ENCODE measurements at places on chromosomes 7 and 10.

DNA sequence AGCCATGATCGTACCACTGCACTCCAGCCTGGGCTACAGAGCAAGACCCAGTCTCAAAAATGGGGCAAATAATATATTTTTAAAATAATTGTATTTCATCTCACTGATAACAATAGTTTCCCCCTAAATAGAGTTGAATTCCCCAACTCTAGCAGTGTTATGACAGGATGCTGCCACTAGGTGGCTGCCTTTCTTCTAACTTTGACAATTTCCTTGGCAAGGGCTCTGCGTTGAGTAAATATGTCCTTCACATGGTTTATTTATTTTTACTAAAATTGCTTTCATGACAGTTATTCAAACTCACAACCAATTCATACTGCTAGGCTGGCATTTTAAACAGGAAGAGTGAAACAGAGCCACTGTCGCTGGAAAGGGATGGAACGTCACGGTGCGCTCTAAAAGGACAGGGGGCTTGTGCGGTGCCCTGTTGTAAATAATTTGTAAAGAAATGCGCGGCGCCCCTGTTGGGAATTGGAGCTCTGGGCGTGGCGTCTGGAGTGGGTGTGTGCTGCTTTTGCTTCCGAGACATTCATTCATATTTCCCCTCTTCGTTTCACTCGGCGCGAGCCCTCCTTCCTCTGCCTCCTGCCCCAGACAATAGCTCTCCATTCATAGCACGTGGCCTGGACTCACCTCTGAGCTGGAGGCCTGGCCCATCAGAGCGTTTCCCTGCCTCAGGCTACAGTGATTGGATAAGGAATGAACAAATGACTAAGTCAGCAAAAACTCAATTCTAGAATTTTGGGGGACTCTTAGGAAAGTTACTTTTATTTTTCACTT is 20.5 kb upstream of the PITRM1 start:
- peak; percentile 72 for DNase-seq

GRCh38 chr10:23343591-23344240 is 881 bp downstream of the C10orf67 start:
- DNase-seq = peak; percentile 49

DNA sequence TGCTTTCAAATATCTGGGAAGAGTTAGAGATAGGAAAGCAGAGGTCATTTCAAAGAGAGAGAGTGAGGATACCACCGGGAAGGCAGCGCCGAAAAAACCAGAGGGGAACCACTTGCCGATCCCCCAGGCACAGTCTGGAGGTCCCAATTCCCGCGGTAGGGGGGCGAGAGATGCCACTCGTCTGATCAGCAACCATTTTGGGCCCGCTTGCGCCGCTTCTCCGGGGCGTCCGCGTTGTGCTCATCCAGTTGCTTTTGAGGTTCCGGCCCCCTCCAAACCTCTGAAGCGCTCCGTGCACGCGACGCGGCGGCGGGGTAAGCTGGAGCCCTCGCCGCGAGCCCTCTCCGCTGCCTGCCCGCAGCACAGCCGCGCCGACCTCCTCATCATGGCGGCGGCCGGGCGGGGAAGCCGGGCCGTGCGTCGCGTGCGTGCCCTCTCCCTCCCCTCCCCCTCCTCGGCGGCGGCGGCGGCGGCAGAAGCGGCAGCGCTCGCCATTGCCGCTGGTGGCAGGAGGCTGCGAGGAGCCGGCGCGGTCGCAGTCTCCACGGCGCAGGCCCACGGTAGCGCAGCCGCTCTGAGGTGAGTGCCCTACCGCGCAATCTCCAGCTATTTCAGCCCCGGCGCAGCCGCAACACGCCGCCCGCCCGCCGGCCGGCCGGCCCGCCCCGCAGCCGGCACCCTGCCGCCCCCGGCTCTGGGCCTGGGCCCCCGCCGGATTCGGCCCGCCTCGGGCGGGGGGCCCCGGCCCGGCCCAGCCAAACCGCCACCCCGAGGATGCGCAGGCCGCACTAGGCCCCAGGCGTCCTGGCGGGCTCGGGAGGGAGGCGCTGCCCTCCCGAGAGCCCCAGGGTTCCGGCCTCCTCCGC is at the start of gene NRF1:
NRF1 (plus strand) TSS at position 475 of the 866 bp plus-strand sequence. CDS start 45,632 bp downstream, outside the sequence.
- peak; percentile 87 for DNase-seq

GRCh38 chr7:91892821-91893340 is 12.4 kb upstream of the MTERF1 start:
- DNase-seq = no peak

GRCh38 chr10:130480491-130480890 is 344.3 kb downstream of the GLRX3 start:
- no peak for DNase-seq

DNA sequence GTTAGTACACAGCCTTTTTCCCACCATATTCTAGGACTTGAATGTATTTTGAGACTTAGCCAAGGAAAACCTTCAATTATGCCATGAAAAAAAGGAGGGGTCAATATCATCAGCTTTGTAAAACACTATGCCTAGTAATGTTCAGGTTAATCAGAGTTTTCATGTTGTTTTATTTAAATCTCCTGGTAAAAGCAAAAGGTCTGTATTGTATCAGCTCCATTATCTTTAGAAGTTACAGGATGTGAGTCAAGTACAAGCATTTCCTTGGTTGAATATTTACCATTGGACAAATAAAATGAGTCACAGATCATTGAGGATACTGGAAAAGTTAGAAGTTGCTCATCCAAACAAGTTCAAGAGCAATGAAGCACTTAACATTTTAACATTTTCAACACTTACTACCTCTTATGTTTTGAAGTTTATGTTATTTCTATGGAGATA is 89.9 kb upstream of the CAPZA2 start:
- no peak for DNase-seq

DNA sequence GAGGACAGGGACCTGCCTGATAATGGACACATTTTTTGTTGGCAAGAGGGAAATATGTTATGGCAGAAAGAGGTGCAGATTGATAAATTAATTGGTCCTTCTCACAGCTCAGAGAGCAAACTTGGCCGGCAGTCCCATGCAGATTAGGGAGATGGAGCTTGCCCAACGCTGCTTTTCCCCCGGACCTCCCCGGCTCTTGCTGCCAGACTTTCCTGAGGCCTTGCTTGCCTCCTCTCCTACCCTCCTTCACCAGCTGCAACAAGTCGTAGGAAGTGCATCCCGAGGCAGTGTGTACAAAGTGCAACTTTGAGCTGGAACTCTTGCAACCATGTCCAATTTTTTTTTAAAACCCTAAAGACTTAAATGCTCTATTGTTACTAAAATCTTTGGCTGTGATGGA is 215.5 kb downstream of the LRMDA start:
- DNase-seq = no peak

GRCh38 chr10:26502986-26503385 is 64.8 kb downstream of the APBB1IP start:
- DNase-seq = no peak

DNA sequence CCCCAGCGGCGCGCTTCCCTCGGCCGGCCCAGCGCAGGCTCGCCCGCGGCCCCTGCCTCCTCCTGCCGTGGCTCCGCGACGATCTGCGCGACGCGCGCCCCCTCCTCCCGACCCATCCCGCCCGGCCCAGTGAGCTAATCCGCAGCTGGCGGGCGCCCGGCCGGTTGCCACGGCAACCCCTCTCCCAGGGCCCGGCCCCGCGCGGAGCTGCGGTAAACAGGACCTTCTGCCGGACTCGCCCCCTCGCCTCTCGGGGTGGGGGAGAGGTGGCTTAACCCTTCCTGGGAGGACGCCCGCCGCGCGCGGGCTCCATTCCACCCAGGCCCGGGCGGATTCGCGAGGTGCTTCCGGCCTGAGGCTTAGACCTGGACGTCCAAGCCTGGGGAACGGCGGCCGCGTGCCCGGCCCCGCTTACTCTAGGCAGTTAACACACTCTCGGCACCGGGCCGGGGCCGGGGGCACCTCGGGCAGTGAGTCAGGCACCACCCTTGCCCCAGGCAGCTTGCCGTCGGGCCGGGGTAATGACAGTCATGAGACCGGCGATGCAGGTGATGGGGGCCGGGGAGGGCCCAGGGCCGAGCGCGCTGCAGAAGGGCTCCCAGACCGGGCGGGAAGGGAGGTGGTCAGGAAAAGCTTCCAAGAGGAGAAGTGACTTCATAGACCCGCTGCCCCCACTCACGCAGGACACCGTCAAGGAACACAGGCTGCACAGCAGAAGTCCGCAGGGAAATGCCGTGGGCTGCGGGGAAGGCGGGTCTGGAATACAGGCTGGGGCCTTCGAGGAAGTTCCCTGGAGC is at the start of gene DENND2A:
DENND2A (minus strand) TSS at position 87 of the 797 bp plus-strand sequence. CDS start 38,416 bp downstream, outside the sequence.
- DNase-seq = peak; percentile 82

- no peak for DNase-seq
Measured at GRCh38 chr7:151410405-151411390, 860 bp upstream of the WDR86 start.

GRCh38 chr7:80478683-80479082 is 33.2 kb downstream of the GNAT3 start:
- no peak for DNase-seq

GRCh38 chr10:62517252-62517651 is 143.1 kb downstream of the ZNF365 start:
- no peak for DNase-seq

- no peak for DNase-seq
Measured at GRCh38 chr7:97401398-97401797, 283.9 kb downstream of the SDHAF3 start.

GRCh38 chr7:19749658-19750057 is 23.8 kb downstream of the TMEM196 start:
- no peak for DNase-seq

GRCh38 chr7:87347207-87347606 is 1.7 kb downstream of the CROT start:
- DNase-seq = no peak

GRCh38 chr7:129824291-129825208 is 128.2 kb downstream of the UBE2H start:
- no peak for DNase-seq

GRCh38 chr10:22246680-22247391 is 29.0 kb upstream of the EBLN1 start:
- no peak for DNase-seq

GRCh38 chr10:103493916-103494877 is 692 bp downstream of the NEURL1 start:
- DNase-seq = no peak

DNA sequence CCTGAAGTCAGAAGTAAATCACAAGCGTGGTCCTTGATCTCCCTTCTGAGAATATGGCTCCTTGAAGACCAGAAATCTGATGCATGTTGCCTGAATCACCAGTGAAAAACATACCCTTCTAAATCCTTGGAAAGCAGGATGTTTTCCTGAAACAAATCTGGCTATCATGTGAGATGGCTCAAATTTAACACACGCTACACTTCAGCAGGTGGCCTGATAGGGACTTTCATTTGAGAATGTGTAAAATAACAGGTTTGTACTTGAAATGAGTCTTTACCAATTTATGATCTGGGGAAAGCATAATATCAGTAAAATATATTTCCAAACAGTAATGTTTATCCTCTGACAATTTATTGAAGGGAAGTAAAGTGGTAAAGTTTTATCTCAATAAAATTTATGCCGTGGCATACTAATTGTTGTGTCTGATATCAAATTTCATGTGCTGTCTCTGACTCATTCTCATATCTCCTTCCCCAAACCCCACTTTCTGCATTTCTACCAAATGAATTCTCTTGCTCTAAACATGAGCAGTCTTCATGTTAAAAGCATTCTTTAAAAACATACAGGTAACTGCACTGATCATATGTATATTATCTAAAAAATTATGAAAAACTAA is 17.4 kb downstream of the CYP3A4 start:
- DNase-seq = no peak

- DNase-seq = no peak
Measured at GRCh38 chr7:131753620-131754222, 197.3 kb upstream of the PODXL start.

DNA sequence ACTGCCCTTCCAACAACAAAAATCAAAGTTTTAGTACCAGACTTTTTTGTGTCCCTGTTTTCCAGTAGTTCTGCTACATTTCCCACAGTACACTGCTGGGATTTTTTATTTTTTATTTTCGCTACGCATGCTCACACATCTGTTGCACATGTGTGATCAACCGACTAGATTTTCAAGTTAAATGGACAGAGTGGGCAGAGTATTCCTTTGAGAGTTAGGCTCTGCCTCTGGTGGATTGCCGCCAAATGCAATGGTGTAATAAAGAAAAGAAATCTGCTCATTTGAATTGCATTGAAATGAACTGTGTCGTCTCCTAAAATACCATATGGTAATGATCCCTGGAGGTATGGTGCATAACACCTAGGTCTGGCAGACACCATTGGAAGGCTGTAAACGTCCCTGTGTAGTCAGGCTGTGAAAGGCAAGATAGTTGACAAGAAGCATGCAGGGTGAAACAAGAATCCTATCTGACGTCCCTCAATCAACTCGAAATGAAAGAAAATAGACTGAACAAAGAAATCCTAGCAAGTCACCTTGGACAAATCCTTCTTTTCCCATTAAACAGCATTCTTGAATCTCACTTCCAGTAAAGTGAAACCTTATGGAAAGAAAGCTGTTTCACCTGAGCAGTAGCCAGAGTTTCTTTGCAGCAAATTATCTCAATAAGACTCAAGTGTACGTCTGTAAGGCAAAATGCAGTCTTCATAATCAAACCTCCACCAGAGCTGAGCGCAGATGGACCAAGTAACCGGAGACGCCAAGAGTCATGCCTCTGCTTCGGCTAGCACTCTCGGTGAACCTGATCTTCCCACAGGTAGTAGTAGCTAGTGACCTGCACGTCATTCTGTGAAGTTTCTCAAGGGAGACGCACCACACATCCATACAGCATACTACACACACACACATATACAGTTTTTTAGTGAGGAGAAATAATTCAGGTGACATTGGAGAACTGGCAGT is 357.3 kb downstream of the CRPPA start:
- no peak for DNase-seq

DNA sequence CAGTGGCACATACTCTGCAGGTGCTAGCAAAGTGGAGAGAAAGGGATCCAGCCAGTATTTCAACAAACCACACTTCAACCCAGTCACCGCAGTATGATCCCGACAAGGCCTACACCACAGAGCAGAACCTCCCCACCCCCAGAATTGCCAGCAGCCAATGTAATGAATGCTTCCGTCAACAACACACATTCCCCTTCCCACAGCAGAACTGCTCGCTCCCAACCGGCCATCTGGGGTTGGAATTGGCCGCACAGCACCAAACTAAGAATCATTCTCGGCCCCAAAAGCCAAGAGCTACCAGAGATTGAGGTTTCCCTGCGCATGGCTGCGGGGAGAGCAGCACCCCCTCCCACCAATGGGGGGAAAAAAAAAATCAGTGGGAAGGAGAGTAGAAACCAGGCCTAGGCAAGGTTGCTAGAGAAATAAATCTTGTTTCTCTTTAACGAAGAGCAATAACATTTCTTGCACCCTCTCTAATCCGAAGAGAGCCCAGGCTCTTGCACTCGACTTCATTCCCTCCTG is 1.1 kb downstream of the WASL start:
- peak; percentile 22 for DNase-seq

DNA sequence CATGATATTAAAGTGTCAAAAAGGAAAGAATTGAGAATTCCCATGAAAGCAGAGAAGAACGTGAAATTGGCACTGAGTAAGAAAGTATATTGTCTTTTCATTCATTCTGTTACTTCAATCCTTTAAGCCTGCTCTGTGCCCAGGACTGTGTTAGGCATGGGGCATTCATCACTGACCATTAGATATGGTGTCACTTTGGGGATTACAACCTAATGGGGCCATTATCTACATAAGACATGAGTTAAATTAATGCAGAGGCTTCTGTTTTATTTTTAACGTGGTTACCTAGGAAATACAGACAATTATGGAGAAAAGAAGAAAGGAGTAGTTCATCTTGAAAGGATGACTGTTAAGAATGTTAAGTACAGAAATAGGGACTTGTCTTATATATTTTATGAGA is 163.5 kb upstream of the LRGUK start:
- no peak for DNase-seq

GRCh38 chr10:24574578-24575155 is 149.0 kb downstream of the ARHGAP21 start:
- no peak for DNase-seq

- DNase-seq = no peak
Measured at GRCh38 chr7:137996386-137996851, 5.5 kb downstream of the CREB3L2 start.

Data from midbrain (tissue), 1 donor.